H9 (cell line): ENCODE measurements at places on chromosomes 16 and 17. TPM values are rescaled to one million over a fixed set of nuclear protein-coding genes. Genes with fewer than 3 reads are reported as not detected.
A peak's percentile ranks its signal among the peaks of the same experiment; 100 is the strongest.

GRCh38 chr17:77049440-77049839 lies 91.3 kb upstream of the SEC14L1 start:
- no peak overlapping the region for H3K4me3 ChIP-seq
- H3K4me1 ChIP-seq: no peaks in the 10 kb centered on the region
- H3K36me3 ChIP-seq: no peaks in the 10 kb centered on the region
- DNase-seq: no peak

DNA sequence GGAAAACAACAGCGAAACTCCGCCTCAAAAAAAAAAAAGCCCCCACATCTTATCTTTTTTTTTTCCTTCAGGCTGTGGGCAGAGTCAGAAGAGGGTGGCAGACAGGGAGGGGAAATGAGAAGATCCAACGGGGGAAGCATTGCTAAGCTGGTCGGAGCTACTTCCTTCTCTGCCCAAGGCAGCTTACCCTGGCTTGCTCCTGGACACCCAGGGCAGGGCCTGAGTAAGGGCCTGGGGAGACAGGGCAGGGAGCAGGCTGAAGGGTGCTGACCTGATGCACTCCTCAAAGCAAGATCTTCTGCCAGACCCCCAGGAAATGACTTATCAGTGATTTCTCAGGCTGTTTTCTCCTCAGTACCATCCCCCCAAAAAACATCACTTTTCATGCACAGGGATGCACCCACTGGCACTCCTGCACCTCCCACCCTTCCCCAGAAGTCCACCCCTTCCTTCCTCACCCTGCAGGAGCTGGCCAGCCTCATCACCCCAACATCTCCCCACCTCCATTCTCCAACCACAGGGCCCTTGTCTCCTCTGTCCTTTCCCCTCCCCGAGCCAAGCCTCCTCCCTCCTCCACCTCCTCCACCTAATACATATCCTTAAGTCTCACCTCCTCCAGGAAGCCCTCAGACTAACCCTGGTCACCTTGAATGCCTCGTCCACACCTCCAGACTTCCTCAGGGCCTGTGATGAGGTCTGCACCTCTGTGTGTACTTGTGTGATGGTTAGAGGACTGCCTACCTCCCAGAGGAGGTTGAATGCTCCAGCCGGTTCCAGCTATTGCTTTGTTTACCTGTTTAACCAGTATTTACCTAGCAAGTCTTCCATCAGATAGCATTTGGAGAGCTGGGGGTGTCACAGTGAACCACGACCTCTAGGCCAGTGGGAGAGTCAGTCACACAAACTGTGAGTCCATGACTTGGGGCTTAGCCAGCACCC lies 1.2 kb upstream of the HBA1 start:
- no peak for DNase-seq
- no peaks in the 10 kb centered on the region; the same call in 1 of the 3 replicates for H3K36me3 ChIP-seq
- no peak overlapping the region for H3K27ac ChIP-seq
- peaks cover 58% of the 10 kb centered on the region for H3K27me3 ChIP-seq

GRCh38 chr16:70796301-70796700 lies 4.7 kb downstream of the VAC14 start:
- H3K36me3 ChIP-seq: peaks cover 4% of the 10 kb centered on the region; the same call in 2 of the 3 replicates
- DNase-seq: no peak
- no peak overlapping the region for H3K27ac ChIP-seq

DNA sequence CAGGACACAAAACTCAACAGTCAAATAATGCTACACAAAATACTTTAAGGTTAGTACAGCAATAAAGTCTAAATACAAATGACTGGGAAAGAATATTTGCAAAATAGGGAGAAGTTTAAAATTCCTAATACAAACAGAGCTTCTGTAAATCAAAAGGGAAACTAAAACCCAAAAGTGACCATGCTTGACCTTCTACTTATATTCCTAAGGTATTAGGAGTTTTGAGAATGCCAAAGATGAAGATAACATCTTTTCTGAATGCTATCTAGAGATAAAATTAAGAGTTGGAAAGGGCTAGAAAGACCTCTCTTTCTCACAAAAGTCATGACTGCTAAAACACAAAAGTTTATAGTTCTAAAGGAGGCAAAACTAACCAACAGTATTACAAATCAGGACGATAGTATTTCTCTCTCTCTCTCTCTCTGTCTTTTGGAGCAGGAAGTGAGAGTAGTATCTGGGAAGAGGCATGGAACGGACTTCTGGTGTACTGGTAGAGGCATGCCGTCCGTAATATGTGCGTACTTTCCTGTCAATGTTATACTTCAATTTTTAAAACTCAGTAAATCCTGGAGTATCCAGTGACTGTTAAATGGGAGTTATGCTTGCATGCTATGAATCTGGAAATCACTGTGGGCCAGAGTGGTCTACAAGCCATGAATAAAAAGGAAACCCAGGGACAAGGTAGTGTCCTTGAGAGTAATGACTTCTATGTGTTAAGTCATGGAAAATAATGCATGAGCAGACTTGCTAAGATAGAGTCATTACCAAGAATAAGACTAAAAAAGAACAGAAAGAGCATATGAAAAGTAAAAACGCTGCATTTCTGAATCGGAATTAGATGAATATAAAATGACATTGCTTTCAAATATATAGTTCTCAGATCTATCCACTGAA lies 49.7 kb upstream of the ANKFY1 start:
- H3K27me3 ChIP-seq: no peaks in the 10 kb centered on the region
- no peak for DNase-seq
- H3K27ac ChIP-seq: no peak overlapping the region

- H3K4me1 ChIP-seq: no peaks in the 10 kb centered on the region; the same call in 1 of the 2 replicates
- no peaks in the 10 kb centered on the region for H3K27me3 ChIP-seq
- DNase-seq: no peak
- H3K36me3 ChIP-seq: no peaks in the 10 kb centered on the region
- no peak overlapping the region for H3K4me3 ChIP-seq
These were observed 23.0 kb downstream of the ERN1 start for GRCh38 chr17:64106918-64107317.

PAM16 gene
- total RNA-seq: 80.4 and 81.8 TPM in 2 replicates

GRCh38 chr16:49876716-49877129 lies 20.8 kb upstream of the ZNF423 start:
- peaks cover 2% of the 10 kb centered on the region; the same call in 1 of the 2 replicates for H3K4me1 ChIP-seq
- H3K36me3 ChIP-seq: no peaks in the 10 kb centered on the region
- peak overlapping the region; percentile 54 for H3K4me3 ChIP-seq
- H3K27ac ChIP-seq: no peak overlapping the region
- H3K27me3 ChIP-seq: no peaks in the 10 kb centered on the region

C17orf78 gene
- total RNA-seq: not detected in 2 replicates
